Left ventricle myocardium superior (tissue), 1 donor: ENCODE measurements at places on chromosomes 6 and 20. TPM values are rescaled to one million over a fixed set of nuclear protein-coding genes. Genes with fewer than 3 reads are reported as not detected.

DNA sequence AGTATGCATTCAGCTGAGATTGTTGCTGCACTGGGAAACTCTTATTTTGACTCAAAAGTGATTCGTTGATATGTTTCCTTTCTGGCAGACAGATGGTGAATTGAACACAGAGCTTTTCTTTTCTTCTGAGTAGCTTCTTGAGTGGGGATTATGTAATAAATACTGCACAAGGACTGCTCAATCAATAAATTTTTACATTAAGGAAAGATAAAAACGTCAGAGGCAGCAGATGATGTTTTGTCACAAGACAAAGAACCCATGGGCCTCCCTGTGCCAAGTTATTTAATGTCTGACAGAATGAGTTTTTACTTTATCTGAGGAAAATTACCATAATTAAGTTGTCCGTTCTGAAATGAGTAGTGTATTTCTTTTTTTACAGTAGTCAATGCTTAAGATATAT lies 460.3 kb downstream of the UTRN start:
- DNase-seq = no peak

Gene CST3
- total RNA-seq = 887 TPM

GRCh38 chr6:147548921-147549475 lies 40.5 kb downstream of the SAMD5 start:
- no peak for DNase-seq

DNA sequence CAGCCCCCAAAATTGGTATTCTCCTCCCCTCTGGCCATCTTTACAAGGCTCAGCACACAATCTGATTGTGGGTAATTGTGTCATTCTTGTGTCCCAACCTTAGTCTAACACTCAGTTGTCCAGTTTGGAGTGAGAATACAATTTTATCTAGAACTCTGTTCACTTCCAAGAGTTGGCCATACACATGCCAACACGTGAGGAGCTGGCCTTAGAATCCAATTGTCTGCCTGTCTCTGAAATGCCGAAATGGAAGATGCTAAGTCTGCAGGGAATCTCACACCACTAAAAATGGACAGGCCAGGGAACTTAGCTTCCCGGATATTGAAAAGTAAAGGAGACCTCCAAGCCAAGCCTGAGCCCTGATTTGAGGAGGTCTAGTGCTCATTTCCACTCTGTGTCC lies 12.3 kb downstream of the FOXA2 start:
- no peak for DNase-seq
